NCI-H345 (cell line): ENCODE measurements at places on chromosomes 12 and 14.
A peak's percentile ranks its signal among the peaks of the same experiment; 100 is the strongest.

GRCh38 chr12:124994437-124994975 is 1.1 kb downstream of the BRI3BP start:
- DNase-seq = no peak

DNA sequence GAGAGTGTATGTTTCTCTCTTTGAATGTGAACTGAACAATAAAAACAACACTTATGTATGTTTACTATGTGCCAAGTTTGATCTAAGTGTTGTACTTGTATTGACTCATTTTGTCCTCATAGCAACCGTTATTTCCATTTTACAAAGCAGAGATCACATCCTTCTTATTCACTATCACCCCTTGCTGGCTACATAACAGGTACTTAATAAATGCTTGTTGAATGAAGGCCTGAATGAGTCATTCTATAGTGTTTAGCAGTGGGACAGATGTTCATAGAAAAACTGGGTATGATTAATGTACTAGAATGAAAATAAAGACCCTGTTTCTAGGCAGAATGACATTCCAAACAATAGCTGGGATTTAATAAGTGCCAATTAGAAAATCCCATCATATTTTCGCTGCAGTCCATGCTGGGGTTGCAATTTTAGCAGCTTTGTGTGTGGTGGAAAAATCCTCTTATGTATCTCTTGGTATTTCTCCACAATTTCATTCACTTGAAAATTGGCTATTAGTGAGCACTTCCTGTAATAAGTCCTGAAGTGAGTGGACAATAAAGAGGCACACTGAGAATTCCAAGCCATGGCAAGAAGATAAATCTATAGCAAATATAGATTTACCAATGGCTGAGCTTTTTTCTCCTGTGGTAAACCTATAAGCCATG is 86.0 kb downstream of the FAR2 start:
- no peak for DNase-seq

- DNase-seq = no peak
Observed at GRCh38 chr12:65511134-65511834, 232.8 kb downstream of the MSRB3 start.

GRCh38 chr14:93928184-93929047 is 1.3 kb downstream of the FAM181A start:
- no peak for DNase-seq

- DNase-seq = peak; percentile 69
Observed at GRCh38 chr14:104708606-104709268, 15.3 kb upstream of the ADSS1 start.

DNA sequence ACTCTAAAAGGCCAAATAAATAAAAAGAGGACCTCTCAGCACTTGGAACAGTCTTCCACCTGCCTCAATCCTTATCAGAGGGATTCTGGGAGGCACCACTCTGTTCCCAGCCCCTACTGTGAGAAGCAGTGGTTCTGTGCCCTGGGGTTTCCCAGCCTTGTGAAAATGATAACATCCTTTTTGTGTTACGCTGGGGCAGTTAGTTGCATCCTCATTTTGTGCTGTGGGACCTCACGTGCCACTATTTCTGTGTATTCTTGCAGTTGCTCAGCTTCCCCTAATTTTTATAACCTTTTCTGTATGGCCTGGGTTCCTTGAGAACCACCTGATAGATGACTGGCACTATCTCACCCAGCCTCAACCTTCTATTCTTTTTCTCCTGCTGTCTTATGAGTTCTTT is 10.8 kb upstream of the CMA1 start:
- no peak for DNase-seq

- no peak for DNase-seq
Observed at GRCh38 chr12:41402801-41403200, 214.7 kb downstream of the PDZRN4 start.

- DNase-seq = no peak
Observed at GRCh38 chr12:42469355-42470175, 120.0 kb downstream of the PRICKLE1 start.

- DNase-seq = no peak
Observed at GRCh38 chr14:90445011-90445410, 48.2 kb downstream of the CALM1 start.

DNA sequence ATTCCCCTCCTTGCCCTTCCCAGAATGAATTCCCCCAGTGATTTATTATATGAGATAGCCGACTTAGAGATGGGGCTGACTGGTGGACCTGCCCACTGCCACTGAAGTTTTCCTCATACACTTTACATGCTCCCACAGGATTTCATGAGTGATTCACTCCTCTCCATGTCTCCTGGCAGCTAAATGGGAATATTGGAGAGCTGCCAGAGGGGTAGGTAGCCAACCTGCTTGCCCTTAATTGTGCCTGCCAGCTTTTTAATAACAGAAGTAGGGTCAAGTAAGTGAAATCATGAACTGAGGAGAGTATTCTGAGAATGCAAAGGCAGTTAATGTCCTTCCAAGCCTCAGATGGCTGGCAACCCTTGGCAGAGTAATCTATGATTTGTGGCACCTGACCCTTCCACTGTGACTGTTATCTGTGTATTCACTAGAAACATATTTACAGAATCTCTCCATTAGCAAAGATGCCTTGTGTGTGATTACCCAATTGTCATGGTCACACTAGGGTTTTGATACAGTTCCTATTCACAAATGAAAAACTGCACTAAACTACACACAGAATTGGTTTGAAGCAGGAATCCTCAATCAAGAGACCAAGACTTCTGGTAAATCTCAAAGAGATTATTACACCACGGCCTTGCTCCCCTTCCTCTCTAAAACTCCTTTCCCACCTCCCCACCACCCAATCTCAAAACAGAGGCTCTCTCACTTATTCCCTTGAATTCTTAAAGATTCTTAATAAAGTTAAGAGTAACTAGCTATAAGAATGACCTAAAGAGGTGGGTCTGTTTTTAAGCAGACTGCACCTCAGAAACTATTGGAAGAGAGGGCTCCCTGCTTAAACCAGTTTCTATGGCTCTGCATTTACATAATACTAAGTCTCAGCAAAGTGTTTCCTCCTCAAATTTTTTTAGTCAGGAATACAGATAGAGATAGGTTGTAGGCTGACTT is 17.2 kb downstream of the NKX2-1 start:
- peak; percentile 68 for DNase-seq

- no peak for DNase-seq
Observed at GRCh38 chr12:4563336-4563735, 1.3 kb downstream of the DYRK4 start.

DNA sequence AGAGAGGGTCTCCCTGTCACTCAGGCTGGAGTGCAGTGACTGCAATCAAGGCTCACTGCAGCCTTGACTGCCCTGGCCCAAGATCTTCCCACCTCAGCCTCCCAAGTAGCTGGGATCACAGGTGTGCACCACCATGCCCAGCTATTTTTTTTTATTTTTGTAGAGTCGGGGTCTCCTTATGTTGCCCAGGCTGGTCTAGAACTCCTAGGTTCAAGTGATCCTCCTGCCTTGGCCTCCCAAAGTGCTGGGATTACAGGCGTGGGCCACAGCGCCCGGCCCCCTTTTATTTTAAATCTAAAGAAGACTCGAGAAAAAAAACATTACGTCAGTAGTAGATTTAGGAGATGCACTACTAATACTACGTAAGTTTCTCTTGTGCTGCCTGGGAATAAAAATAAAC is 14.3 kb downstream of the FOS start:
- DNase-seq = no peak

DNA sequence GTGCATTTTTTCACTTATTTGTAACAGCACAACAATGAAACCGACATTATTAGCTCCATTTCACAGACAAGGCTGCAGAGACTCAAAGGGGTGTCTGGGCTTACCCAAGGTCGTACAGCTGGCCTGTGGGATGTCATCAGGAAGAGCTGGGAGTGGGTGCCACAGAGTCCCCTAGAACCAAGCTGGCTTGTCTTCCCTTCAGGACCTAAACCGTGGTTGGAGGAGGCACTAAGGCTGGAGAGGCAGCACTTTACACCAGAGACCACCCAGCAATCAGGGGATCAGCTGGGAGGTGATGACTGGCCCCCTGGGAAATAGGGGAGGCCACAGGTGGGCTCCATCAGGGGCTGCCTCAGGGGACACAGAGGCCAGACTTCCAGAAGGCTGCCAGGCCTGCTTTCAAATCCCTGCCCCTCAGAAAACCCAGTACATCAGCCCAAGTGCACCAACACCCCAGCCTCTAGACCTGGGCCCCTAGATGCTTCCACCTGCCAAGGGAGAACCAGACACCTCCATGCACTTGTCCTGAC is 28.3 kb downstream of the DIO3 start:
- no peak for DNase-seq

- no peak for DNase-seq
Observed at GRCh38 chr12:127416796-127417195, 850.2 kb upstream of the TMEM132C start.

- no peak for DNase-seq
Observed at GRCh38 chr12:46217541-46218321, 51.1 kb downstream of the SLC38A1 start.

DNA sequence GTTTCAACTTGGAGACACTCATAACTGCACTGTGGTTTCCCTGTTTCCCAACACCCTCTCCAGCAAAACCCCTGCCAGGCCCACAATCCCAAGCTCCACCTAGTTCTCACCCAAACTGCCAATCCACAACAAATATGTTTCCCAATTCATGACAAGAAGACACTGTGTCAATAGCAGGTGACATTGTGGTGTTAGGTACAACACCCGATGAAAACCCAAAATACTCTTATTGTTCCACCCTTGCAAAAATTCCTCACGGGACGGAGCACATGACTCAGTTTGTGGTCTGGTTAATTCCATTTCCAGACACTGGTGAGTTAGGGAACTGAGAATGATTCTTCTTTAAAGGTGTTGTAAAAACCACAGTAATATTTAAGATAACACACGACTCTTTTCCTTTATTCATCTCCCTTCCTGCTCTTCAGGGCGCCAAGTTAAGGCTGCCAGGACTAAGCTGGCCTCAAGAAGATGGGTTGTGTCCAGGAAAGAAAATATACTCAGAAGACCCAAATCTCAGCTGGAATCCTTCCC is 735.5 kb downstream of the MED13L start:
- no peak for DNase-seq

DNA sequence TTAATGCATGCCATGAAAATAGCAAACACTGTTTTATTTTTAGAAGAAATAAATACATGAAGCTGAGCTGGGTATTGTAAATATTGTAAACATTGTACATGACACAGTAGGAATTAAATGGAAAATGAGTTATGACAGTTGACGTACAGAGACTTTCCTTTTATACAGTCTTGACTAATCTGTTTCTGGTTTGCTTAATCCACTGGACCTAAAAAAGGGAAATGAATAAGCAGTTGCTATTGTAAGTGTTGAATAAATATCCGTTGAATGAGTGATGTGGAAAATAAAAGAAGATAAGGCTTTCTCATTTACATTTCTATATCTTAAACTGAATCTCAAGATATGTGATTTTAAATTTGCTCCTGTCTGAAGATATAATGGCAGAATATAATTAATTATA is 15.0 kb downstream of the PMCH start:
- DNase-seq = no peak

DNA sequence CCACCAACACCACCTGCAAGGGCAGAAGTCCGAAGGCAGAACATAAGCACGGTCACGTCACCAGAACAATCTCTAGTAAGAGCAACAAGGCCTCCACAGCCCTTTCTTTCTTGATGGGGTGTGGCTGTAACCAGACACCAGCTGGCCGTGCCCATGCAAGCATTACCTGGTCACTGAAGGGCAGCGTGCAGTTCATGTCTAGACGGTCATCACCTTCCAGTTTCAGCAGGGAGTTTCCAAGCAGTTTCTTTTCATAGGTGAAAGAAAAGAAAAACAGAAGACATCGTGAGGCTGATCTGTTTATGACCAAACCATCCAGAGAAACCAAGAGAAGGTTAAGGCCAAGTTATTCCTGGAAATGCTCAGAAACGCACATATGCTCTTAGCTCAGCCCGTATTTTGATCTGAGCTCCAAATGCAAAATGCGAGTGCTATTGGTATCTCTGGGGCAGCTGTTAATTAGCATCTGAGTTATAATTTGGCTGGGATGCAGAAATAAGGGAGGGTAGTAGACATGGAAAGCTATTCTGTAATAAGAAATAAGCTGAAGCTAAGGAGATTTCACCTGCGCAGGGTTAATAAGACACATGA is 42.5 kb downstream of the PRKAB1 start:
- DNase-seq = no peak

- peak; percentile 76 for DNase-seq
Observed at GRCh38 chr14:78103271-78103670, 66.9 kb upstream of the NRXN3 start.

DNA sequence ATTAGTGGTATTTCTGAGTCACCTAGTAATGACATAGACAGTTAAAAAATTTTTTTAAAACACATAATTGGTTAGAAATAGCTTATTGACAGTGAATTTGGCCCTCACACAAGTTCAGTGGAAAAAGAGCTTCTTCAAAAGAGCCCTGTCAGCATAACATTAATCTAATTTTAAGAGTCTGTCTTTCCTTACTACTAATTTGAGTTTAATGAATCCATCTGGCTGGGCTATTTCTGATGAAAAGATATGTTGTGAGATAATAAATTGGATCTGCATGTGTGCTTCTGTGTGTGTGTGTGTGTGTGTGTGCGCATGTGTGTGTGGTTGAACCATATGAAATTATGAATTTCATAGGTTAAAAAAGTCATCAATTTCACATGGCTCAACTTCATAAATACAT is 1045.2 kb downstream of the FLRT2 start:
- no peak for DNase-seq

DNA sequence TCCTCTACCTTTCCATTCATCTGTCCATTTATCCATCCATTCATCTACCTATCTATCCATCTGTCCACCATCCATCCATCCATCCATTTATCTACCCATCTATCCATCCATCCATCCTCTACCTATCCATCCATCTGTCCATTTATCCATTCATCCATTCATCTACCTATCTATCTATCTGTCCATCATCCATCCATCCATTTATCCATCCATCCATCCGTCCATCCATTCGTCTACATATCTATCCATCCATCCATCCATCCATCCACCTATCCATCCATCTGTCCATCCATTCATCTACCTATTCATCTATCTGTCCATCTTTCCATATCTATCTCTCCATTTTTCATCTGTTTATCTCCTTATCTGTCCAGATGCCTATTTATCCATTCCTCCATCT is 21.0 kb downstream of the CABP1 start:
- no peak for DNase-seq

GRCh38 chr12:31388713-31389112 is 62.8 kb upstream of the SINHCAF start:
- no peak for DNase-seq

DNA sequence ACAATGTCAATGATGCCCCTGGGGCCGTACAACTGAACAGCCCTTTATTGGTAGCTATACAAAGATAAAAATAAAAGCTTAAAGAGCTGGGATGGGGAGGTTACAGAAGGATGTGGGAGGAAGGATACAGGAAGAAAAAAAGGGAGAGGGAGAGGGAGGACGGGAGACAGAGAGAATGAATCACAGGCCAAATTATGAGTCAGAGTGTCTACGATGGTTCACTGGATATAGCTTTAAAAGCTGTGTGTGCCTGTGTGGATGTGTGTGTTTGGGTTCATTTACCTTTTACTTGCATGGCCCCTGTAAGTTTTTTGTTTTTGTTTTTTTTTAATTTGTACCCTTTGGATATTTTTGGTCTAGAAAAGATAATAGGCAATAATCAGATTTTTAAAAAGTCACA is 111.9 kb downstream of the CCDC60 start:
- DNase-seq = no peak
